ENCODE measurements at places on chromosomes 2 and 18.

DNA sequence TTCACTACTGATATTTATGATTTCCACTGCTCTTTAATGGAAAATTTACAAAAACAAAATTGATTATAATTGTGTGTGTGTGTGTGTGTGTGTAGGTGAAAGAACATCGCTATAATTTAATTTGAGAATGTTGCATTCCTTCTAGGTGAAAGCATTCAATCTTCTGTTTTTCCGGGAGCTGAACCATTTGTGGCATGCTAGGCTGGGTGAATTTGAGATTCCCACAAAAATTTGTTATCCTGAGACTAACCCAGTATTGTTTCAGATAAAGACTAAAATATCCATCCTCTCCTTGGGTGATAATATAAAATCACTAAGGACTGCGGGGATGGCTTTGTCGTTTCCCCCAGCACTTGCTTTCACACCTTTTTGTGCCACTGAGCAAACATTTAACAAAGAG is 911.2 kb upstream of the PIK3C3 start:
- H3K4me3 ChIP-seq = no peak overlapping the region
- no peak for DNase-seq
- no peaks in the 10 kb centered on the region for H3K36me3 ChIP-seq
- H3K4me1 ChIP-seq = no peaks in the 10 kb centered on the region
- H3K27ac ChIP-seq = no peak overlapping the region
- no peaks in the 10 kb centered on the region for H3K27me3 ChIP-seq

DNA sequence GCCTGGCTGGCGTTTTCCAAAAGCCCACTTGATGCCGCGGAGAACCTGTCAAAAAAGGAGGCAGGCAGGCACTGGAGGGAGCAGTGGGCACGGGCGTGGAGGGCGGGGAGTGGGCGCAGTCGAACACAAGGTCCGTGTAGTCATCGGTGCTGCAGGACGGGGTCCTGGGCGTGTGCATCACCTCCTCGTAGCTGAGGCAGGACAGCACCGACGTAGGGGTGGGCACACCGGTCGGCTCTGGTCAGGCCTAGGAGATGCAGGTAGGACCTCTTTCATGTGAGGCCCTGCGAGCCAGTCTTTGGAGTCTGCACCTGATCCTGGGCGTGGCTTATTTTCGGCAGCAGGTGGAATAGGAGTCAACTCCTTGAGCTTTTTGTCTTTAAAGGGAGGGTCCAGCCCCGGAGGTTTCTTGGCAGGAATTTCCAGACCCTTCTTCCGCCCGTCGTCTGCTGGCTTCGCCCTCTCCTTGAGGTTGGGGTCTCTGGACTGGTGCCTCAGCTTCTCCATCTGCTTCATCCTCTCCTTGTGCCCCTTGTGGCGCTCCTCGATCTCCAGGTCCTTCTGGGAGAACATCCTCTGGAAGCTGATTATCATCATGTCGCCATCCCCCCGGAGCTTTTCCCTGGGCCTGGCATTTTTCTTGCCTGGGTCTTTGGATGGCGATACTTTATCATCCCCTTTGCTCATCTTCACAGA is 892.5 kb upstream of the LRRTM1 start:
- H3K4me1 ChIP-seq = no peaks in the 10 kb centered on the region
- no peaks in the 10 kb centered on the region for H3K36me3 ChIP-seq
- H3K27me3 ChIP-seq = no peaks in the 10 kb centered on the region

GRCh38 chr18:44668270-44668975 is 12.3 kb upstream of the SETBP1 start:
- H3K27me3 ChIP-seq = peaks cover 16% of the 10 kb centered on the region
- no peaks in the 10 kb centered on the region for H3K36me3 ChIP-seq
- H3K4me3 ChIP-seq = no peak overlapping the region
- H3K27ac ChIP-seq = no peak overlapping the region

- H3K4me1 ChIP-seq = peaks cover 19% of the 10 kb centered on the region
- peaks cover 16% of the 10 kb centered on the region for H3K36me3 ChIP-seq
- H3K27ac ChIP-seq = peak overlapping the region; percentile 97
- peaks cover 4% of the 10 kb centered on the region for H3K27me3 ChIP-seq
Observed at GRCh38 chr18:44887227-44887631, 206.5 kb downstream of the SETBP1 start.

DNA sequence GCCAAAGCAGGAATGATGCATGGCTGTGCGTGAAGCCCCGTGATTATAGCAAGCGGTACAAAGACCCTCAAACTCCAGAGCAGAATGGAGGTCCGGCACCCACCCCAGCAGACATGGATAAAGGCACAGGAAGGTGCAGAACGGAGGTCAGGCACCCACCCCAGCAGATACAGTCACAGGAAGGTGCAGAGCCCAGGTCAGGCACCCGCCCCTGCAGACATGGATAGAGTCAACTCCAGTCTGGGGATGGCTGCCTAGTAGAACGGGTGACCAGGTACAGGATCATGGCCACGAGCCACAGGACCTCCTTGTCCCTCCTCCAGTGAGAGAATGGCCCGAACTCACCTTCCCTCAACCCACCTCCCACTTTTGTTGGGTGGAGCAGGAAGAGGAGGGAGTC is 318.3 kb upstream of the SALL3 start:
- DNase-seq = no peak
- H3K36me3 ChIP-seq = no peaks in the 10 kb centered on the region
- no peaks in the 10 kb centered on the region for H3K4me1 ChIP-seq

GRCh38 chr2:33458248-33458819 is 18.1 kb upstream of the RASGRP3 start:
- no peak overlapping the region for H3K27ac ChIP-seq
- no peaks in the 10 kb centered on the region for H3K36me3 ChIP-seq
- no peak for DNase-seq
- no peak overlapping the region for H3K4me3 ChIP-seq
- H3K27me3 ChIP-seq = peaks cover 4% of the 10 kb centered on the region
- H3K4me1 ChIP-seq = no peaks in the 10 kb centered on the region

DNA sequence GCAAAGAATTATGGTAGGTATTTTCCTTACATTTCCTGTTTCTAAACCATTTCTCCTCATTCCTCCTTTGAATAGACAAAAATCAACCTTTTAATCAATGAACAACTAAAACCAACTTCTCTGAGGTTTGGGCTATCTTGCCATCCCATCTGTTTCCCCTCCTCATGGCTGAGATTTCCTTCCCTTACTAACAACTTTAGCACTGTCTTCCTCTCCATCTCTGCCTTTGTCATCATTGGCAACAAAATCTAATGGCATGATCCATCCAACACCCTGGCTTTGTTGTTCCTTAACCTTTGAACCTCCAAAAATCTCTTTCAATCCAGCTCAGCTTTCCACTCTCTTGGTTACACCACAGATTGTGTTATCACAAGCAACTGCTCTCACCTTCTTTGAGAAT is 95.3 kb upstream of the FAM136A start:
- peaks cover 7% of the 10 kb centered on the region for H3K27me3 ChIP-seq
- no peaks in the 10 kb centered on the region for H3K4me1 ChIP-seq
- DNase-seq = no peak
- H3K36me3 ChIP-seq = no peaks in the 10 kb centered on the region
- no peak overlapping the region for H3K27ac ChIP-seq
- H3K4me3 ChIP-seq = no peak overlapping the region

GRCh38 chr2:62215306-62216064 is 19.6 kb downstream of the B3GNT2 start:
- peaks cover 78% of the 10 kb centered on the region for H3K36me3 ChIP-seq
- peaks cover 93% of the 10 kb centered on the region for H3K4me1 ChIP-seq
- DNase-seq = no peak
- H3K27ac ChIP-seq = peak overlapping the region; percentile 72
- no peaks in the 10 kb centered on the region for H3K27me3 ChIP-seq

GRCh38 chr2:42185220-42185921 is 16.2 kb downstream of the EML4 start:
- H3K36me3 ChIP-seq = peaks cover 22% of the 10 kb centered on the region
- no peak overlapping the region for H3K27ac ChIP-seq
- no peaks in the 10 kb centered on the region for H3K27me3 ChIP-seq
- H3K4me1 ChIP-seq = peaks cover 54% of the 10 kb centered on the region
- DNase-seq = no peak
- no peak overlapping the region for H3K4me3 ChIP-seq

GRCh38 chr2:55954306-55955035 is 30.9 kb upstream of the EFEMP1 start:
- H3K4me1 ChIP-seq = no peaks in the 10 kb centered on the region
- H3K36me3 ChIP-seq = no peaks in the 10 kb centered on the region
- peaks cover 3% of the 10 kb centered on the region for H3K27me3 ChIP-seq
- no peak overlapping the region for H3K4me3 ChIP-seq
- H3K27ac ChIP-seq = no peak overlapping the region

- H3K4me3 ChIP-seq = peak overlapping the region; percentile 59
- H3K27ac ChIP-seq = peak overlapping the region; percentile 87
- H3K27me3 ChIP-seq = no peaks in the 10 kb centered on the region
- H3K36me3 ChIP-seq = peaks cover 18% of the 10 kb centered on the region
Observed at GRCh38 chr18:13576598-13576997, 149.8 kb downstream of the FAM210A start.

- no peak overlapping the region for H3K4me3 ChIP-seq
- peaks cover 7% of the 10 kb centered on the region for H3K4me1 ChIP-seq
- H3K27ac ChIP-seq = no peak overlapping the region
- H3K36me3 ChIP-seq = no peaks in the 10 kb centered on the region
Observed at GRCh38 chr18:59085797-59086196, 53.9 kb upstream of the SEC11C start.

GRCh38 chr2:231102772-231103171 is 22.1 kb downstream of the HTR2B start:
- peaks cover 42% of the 10 kb centered on the region for H3K36me3 ChIP-seq
- H3K4me3 ChIP-seq = no peak overlapping the region
- no peaks in the 10 kb centered on the region for H3K27me3 ChIP-seq
- peaks cover 9% of the 10 kb centered on the region for H3K4me1 ChIP-seq

DNA sequence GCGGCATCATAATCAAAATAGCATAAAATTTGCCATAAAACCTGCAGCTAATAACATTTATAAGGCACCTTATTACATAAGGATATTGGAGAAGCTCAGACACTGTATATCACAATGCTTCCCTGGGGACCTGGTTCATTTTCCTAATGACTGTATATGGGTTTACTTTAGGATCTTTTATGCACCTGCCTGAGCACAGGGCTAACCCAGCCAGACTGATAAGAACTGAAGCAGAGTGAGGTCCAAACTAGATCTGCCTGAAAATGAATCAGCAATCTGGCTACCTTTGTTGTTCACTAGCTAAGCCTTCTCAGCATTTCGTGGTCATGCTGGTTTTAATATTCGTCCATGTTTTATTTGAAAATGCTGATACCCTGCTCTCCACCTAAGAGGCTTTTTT is 1922.3 kb upstream of the CELF4 start:
- no peaks in the 10 kb centered on the region for H3K27me3 ChIP-seq
- no peak for DNase-seq
- H3K4me3 ChIP-seq = no peak overlapping the region
- no peak overlapping the region for H3K27ac ChIP-seq

DNA sequence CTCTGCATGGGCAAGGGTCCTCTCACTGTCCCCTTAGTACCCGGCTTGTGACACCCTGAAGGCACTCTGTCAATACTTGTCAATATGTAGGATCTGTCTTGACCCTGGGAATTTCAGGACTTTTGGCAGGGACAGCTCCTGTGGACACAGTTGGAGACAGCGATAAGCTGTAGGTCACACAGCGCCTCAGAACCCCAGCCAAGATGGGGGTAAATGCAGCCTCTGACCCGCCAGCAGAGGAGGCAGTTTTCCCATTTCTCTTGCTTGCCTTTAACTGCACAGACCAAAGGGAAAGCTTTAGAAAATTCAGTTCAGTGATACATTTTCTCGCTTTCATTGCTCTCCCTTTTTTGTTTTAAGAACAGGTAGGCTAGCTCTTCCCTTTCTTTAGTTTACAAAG is 54.8 kb upstream of the KLHL29 start:
- no peaks in the 10 kb centered on the region for H3K4me1 ChIP-seq
- H3K4me3 ChIP-seq = no peak overlapping the region
- H3K36me3 ChIP-seq = no peaks in the 10 kb centered on the region

GRCh38 chr18:26473672-26474071 is 74.7 kb downstream of the KCTD1 start:
- H3K4me3 ChIP-seq = no peak overlapping the region
- no peak overlapping the region for H3K27ac ChIP-seq
- H3K4me1 ChIP-seq = no peaks in the 10 kb centered on the region
- no peak for DNase-seq

- peaks cover 18% of the 10 kb centered on the region for H3K4me1 ChIP-seq
- peak within 1 kb of the TSS; percentile 48 for H3K27ac ChIP-seq
- H3K36me3 ChIP-seq = peaks cover 27% of the 10 kb centered on the region
- no peak within 1 kb of the TSS for H3K4me3 ChIP-seq
Observed at GRCh38 chr2:47155091-47155876, at the start of gene STPG4. TSS of gene STPG4 (minus strand) at chr2:47155308. CDS start at chr2:47155251, 57 bp downstream.

- no peaks in the 10 kb centered on the region for H3K36me3 ChIP-seq
- no peak overlapping the region for H3K4me3 ChIP-seq
- no peak overlapping the region for H3K27ac ChIP-seq
- DNase-seq = no peak
Observed at GRCh38 chr2:2405780-2406179, 74.7 kb upstream of the MYT1L start.

DNA sequence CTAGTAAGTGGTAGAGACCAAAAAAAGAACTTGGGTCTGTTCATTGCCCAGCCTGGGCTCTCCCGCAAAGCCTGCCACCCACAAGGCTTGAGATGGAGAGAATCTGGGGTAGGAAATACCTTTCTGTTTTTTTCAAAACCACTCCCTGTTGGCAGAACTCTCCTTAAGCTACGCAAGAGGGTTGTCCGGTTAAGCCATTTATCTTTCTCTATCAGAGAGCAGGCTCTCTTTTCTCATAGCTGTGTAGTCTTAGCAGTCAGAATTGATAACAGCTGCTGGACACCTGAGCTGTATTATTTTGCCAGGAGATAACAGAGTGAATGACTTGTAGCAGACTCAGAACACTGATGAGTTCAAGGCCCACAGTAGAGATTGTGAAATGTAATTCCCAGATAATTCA is 1088.1 kb downstream of the TSN start:
- no peak for DNase-seq
- H3K36me3 ChIP-seq = no peaks in the 10 kb centered on the region
- H3K4me1 ChIP-seq = no peaks in the 10 kb centered on the region
- H3K27me3 ChIP-seq = no peaks in the 10 kb centered on the region
- H3K27ac ChIP-seq = no peak overlapping the region
- H3K4me3 ChIP-seq = no peak overlapping the region

GRCh38 chr2:17162713-17163112 is 355.5 kb downstream of the RAD51AP2 start:
- H3K27ac ChIP-seq = no peak overlapping the region
- no peak for DNase-seq
- no peaks in the 10 kb centered on the region for H3K4me1 ChIP-seq

DNA sequence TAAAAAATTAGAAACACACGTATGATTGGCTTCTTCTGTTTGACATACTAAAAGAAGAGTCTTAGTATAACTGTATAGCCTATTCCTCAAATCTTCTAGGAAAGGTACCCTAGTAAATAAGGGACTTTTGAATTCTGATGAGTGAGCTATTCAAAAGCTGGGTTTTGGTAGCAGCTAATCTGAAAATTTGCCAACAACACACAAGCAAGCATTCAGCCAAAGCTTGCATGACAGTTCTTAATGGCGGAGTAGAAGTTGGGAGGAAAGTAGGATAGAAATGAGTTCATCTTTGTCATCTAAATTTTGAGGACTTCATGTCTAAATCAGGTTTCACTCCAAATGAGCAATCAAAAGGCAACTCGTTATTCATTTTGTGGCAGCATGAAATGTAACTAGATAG is 813.0 kb downstream of the MBD2 start:
- no peaks in the 10 kb centered on the region for H3K36me3 ChIP-seq
- no peaks in the 10 kb centered on the region for H3K27me3 ChIP-seq
- H3K4me1 ChIP-seq = no peaks in the 10 kb centered on the region
- no peak for DNase-seq
